ENCODE measurements at places on chromosomes 13 and 19.
A peak's percentile ranks its signal among the peaks of the same experiment; 100 is the strongest.

- DNase-seq, result peak; percentile 89
Measured at GRCh38 chr13:77326905-77327604, at the start of gene MYCBP2. Gene MYCBP2, minus strand, starts transcription at chr13:77327094. Its CDS starts 319 bp downstream, at chr13:77326775.

DNA sequence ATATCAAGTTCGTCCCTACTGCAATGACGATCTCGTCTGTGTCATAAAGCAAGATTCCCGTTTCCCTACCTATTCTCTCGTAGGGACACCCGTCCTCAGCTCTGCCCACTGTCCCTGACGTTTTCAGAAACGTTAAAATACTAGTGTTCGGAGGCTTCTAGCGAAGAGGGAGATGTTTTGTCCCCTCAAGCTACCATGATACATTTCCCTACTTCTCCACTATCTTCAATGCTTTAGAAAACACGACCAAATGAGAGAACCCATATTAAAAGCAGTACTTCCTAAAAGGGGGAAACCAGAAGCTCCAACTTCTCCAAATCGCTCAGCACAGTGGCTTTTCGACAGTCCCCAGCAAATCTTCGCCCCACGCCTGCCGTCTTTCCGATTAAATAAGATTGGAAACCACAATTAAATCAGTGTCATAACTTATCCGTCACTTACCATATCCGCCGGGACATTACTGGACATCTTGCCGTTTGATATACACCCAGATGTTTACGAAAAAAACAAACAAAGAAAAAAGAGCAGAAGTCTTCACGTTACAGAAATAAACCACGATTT lies 1.3 kb downstream of the UBL3 start:
- DNase-seq, result no peak

GRCh38 chr13:96020931-96021330 lies 32.3 kb downstream of the UGGT2 start:
- DNase-seq, result no peak

DNA sequence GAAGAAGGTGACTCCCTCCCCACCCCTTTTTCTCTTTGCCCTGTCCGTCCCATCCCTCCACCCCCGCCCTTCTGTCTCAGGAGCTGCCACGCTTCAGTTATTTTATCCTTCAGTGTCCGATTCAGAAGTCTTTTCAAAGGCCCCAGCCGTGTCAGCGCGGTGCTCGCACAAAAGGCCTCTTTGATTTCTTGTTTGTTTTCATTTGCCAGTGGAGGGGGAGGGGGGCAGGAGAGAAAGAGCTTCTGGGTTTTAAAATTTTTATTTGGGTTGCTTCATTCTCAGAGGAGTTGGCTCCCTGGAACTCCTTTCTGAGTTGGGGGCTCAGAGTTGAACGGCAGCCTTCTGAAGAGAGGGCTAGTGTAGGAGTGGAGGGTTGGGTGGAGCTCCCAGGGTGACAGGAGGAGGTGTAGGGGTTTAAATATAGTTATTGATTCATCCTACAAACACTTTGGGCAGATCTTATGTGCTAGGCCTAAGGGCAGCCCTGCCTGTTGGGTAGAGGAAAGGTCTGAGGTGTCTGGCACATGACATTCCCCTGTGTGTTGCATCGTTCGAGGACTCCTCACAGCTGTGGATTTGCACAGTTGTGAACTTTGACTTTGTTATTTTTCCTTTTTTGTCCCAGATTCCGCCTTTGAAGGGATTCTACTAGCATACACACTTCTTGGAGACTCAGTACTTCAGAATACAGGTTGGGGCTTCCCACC lies 36.8 kb downstream of the NFIX start:
- DNase-seq, result peak; percentile 78
